IMR-90 (cell line): ENCODE measurements at places on chromosomes 2 and 18.

DNA sequence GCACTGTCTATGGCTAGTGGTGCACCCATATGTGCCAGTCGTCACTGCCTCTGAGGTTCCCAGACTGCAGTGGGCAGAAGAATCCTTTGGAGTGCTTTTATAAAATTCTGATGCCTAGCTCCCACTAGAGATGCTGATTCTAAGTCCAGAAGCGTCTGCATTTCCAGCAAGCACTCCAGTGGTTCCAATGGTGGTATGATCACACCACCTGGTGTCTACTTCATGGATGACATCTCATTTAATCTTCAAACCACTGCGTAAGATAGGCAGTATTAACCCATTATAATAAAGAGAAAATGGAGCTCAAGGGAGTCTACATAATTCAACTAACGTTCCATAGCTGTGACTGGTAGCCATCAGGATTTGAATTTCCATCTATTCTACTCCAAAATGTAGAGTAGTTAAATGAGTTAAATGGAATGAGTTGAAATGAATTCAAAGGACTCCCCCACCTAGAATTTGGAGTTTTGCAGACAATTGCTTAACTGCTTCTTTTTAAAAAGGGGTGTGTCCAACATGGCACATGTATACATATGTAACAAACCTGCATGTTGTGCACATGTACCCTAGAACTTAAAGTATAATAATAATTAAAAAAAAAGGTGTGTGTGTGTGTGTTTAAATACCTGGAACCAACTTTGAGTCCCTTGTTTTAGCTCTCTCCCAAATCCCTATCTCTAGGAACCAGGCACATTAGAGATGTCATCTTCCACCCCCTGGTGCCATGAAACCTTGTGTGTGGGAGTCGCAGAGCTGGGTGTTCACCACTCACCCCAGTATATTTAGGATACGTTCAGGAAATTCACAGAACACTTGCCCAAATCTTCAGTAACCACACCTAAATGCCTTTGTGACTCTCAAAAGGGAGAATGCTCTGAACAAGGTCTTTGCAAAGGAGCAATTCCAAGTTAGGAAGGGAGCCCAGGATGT lies 14.1 kb downstream of the LAMA3 start:
- peak; percentile 79 for DNase-seq

DNA sequence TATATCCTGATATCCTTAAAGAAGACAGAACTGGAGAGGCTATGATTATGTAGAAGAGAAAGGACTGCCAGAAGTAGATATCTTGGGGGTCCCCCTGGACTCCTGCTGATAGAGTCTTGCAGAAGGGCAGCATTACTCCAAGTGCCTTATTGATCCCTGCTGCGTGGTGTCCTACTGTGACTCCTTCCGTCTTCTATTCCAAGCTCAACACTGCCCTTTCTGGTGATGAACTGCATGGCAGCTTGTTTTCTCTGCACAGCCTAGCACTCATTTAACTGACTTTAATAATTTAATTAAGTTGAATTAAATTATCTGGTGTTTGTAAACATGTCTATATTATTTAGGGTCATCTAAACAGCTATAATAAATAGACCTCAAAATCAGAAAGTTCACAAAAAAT lies 194.1 kb upstream of the DSEL start:
- DNase-seq, result no peak

- DNase-seq, result peak; percentile 67
Measured at GRCh38 chr2:134146620-134147019, 107.3 kb upstream of the MGAT5 start.

DNA sequence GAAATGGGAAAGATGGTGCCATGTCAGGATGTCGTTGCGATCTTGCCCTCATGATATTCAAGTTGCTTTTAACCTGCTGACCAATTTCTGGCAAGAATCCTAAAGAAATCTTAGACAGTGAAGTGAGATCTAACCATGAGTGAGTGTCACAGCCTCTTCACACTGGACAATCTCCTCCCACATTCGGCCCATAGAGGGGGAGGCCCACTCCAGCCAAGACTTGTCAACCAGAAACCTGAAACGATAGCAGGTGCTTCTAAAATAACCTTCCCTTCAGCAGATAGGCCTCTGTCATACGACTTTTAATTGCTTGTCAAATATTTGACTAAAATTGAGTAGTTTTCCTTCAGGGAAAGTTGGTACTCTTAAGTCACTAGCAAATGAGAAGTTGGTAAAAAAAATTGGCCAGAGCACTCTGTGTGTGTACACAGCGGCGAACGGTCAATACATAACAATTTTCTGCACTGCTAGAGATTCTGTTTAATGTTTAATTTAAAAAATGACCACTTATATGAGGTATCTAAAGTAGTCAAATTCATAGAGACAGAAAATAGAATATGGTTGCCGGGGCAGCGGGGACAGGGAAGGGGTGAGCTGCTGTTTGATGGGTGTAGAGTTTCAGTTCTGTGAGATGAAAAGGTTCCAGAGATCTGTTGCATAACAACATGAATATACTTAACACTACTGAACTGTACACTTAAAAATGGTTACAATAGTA lies 110.2 kb downstream of the VAPA start:
- DNase-seq, result no peak

DNA sequence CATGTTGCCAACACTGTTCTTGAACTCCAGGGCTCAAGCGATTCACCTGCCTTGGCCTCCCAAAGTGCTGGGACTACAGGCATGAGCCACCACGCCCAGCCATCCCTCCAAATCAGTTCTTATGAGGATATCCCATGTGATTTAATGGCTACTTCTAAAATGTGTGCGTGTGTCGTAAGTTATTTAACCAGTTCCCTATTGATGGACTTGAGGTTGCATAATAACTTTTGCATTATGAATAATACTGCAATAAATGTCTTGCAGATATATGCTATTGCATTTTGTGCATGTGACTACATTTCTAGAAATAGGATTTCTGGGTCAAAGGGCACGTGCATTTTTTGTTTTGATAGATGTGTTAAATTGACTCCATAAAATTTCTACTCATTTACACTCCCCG lies 19.0 kb downstream of the DIPK1C start:
- DNase-seq, result no peak

DNA sequence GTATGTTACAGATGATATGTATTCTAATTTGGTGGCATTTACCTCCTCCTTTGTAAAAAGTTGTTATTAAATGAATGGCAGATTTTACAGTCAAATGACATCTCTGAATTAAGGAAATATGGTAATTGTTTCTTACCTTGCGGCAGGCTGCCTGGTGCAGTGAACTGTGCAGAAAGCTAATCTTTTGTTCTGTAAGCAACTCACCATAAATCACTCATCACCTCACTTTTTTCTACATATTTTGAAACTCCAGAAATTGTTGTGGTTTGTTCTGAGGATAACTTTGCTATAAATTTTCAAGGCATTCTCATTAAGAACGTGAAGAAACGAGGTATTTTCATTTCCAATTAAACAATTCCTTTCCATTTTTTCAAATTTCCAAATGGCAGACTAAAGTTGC lies 52.7 kb downstream of the ST6GAL2 start:
- no peak for DNase-seq

- DNase-seq, result no peak
Measured at GRCh38 chr2:65638443-65638842, 206.0 kb upstream of the SPRED2 start.

- DNase-seq, result no peak
Measured at GRCh38 chr2:17441055-17441771, 77.0 kb downstream of the RAD51AP2 start.

DNA sequence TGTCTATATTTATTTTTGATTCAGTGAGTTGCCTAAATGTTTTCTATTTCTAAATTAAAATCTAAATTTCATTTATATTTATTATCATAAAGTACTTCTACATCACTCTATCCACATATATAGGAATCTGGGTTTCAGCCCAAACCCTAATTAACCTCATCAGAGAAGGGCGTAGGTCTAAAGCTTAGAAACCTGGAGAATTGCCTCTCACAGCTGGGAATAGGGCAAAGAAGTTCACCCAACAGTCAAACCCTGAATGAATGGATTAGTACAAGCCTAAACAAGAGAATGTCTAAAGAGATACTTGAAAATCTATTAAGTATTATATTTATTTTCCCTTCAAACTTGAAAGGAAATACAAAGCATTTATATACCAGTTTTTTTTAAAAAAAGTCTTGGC lies 26.2 kb downstream of the TFPI start:
- DNase-seq, result no peak

- no peak for DNase-seq
Measured at GRCh38 chr2:38152035-38152434, 76.1 kb upstream of the CYP1B1 start.

DNA sequence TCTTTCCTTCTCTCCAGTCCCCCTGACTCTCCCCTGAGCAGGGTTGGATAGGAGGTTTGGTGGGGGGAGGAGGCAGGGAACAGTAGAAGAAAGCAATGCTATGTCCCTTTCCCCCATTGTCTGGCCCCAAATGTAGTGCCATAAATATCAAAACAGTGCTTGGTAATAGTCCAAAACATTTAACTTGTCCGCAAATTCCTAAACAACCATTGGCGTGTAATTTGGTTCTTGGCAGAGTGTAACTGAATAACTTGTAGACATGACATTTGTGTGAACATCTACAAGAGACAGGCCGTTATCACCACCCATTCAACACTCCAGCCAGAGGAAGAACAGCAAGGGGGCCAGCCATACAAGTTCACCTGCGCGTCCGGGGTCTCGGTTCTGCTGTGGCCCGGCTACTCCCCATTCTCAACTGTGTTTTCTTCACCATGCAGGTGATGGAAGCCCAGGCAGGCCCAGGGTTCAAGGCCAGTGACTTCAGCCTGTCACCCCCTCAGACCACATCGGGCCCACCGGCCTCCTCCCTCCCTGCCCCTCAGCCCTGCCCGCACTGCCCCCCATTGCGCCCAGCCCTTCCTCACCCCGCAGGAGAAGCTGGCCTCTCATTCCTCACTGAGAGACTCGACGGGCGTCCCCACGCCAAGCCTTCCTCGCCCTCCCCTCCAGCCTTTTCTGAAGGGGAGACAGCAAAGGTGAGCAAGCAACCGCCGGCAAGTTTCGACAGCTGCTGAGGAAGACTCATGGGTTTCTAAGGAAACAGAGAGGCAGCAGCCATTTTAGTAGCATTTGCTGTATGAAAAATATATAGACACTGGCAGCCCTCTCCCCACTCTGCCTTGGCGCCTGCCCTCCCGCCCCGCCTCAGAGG lies 699 bp upstream of the RAPGEF4 start:
- no peak for DNase-seq

GRCh38 chr2:12817870-12818269 lies 101.1 kb downstream of the TRIB2 start:
- DNase-seq, result no peak

DNA sequence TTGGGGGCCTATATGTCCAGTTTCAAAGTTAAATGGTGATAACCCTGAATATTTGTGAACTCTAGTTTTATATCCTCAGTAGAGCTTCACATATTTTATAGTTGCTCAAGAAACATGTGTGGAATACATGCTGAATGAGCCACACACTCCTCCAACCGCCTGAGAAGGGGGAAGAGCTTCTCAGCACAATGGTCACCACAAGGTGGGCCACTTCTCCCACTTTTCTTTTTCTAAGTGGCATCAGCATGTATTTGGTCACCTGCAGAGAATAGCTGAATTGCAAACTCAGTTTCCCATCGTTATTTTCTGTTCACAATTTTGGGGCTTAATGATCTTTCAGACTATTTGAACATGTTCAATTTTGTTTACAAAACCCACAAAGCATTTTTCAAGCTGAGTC lies 340.5 kb downstream of the PARD3B start:
- DNase-seq, result no peak

DNA sequence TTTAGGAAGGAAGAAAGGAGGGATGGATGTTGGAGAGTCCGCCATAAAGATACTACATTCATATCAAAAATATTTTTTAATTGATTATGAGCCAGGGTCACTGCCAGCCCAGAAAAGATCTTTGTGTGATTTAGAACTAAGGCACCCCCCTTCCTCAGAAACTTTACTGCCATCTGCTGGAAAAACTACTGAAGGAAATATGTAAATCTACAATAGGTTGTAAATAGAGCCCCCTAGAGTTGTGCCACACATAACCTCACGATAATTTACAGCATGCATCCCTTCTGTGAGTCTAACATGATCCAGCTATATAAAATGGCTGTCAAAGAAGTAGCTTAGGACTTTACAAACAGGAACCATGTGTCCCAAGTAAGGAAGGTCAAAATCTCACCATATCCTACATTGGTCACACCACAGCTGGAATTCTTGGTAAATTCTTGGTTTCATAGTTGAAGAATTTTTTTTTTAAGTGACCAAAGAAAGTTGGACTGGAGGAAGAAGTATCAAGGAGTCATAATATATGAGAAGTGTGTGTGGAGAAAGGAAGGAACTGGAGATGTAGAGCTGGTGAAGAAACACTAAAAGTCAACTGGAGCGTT lies 152.5 kb downstream of the CYP26B1 start:
- peak; percentile 5 for DNase-seq

DNA sequence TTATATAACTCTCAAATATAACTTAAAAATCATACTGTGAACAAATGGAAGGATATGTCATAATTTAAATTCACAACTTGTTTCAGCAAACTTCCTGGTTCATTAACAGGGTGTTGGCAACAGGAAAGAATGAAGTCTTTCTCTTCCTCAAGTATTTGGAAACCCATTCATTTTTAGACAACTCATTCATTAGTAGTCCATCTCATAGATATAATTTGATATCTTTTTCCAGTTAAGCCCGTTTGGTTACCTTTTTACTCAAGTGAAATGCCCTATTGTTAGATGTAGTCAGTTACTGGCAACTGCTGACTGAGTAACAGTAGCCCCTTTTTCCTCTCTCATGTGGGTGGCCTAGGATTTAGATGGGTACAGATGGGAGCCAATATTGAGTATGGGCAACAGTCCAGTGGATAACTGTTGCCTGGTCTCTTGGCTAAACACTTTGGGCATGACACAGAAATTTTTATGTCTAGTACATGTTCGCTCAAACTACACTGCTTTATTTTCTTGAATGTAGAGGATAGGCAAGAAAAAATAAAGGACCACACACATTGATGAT lies 4.6 kb upstream of the UGP2 start:
- no peak for DNase-seq

- no peak for DNase-seq
Measured at GRCh38 chr2:14621114-14621513, 11.4 kb upstream of the LRATD1 start.

DNA sequence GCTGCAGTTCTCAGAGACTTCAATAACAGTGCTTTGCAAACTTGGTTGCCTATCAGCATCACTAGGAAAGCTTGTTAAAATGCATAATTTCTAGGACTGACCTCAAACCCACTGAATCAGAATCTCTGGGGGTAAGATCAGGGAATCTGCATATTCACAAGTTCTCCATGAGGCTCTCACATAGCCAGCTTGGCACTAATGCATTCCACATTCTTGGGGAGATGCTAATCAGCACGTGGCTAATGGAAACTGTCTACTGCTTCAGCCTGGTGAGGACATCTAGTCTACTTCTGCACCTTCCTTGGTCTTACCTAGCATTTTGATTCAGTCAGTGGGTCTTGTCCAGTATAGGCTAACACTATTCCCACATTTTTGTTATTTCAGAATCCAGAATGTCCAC lies 56.3 kb downstream of the RBKS start:
- peak; percentile 37 for DNase-seq

DNA sequence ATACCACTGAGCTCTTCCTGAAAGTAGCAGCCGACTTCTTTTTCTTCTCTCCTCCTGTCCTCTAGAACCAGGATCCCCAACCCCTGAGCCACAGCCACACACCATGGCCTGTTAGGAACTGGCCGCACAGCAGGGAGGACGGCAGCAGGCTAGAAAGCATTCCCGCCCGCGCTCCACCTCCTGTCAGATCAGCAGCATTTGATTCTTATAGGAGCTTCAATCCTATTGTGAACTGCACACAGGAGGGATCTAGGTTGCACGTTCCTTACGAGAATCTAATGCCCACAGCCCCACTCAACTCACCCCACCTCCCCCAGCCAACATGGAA lies 179.1 kb upstream of the SH3BP4 start:
- DNase-seq, result no peak
